ENCODE measurements at places on chromosomes 1 and 21.

GRCh38 chr1:7785108-7785507, 1.0 kb downstream of the PER3 start:
- no peak for DNase-seq

- DNase-seq, result no peak
Observed at GRCh38 chr1:113784104-113784779, 25.0 kb upstream of the PHTF1 start.

DNA sequence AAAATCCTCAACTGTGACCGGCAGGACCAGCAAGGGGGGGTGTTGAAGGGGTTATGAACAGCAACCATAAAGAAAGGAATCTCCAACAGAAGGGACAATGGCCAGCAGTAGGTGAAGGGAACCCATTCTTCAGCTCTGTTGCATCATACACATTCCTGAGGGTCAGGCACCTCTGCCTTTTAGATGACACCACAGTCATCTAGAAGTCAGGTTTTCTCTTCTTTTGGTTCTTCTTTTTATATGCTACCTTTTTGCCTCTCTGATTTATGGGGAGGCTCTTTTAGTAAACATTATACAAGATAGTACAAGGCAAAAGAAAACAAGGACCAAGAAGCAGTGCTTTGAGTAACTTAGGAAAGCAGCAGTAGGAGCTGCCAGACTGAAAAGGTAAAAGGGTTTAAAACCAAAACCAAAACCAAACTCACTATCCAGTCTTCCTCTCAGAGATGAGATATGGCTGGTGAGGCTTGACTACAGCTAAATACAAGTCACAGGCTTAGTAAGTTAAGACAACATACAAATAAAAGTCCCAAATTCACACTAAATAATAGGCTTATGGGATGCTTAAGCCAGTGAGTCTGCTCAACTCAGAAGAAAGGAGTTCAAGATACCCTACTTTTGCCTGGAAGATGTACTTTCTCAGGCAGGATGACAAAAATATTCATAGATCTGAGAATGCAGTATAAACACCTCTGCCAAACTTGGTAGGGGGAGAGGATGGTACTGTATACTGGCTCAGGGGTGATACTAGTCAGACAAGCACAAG, 4.1 kb downstream of the TEX38 start:
- DNase-seq, result no peak

GRCh38 chr21:44762221-44763049, 39.2 kb downstream of the UBE2G2 start:
- DNase-seq, result no peak

DNA sequence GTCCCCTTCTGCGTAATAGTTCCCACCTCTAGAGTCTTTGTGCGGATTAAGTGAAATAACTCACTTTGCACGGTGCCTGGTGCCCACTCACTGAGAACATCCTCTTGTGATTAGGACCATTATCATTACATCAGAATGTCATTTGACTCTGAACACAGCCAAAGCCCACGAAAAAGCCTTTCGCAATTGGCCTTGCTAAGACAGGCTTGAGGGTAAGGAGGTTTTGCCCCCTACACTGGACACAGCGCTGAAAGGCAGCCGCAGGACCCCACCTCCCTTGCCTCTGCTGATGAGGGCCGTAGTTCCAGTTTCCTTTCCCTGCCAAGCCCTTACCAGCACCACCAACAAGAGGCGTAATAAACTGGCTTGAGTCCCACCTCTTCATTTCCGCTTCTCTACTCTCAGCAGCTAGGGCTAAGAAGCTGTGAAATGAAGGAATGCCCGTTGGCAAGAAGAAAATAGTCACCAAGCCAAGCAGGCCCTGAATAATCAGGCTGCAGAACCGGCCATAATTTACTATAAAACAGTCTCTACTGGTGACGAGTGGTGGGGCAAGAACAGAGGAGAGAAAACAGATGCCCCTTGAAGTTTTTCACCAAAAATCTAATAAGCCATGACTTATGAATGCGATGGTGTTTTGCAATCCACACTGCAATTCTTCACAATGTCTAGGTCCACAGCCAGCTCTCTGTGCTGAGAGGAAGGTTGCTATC, 53.1 kb downstream of the SH3GLB1 start:
- peak; percentile 50 for DNase-seq

DNA sequence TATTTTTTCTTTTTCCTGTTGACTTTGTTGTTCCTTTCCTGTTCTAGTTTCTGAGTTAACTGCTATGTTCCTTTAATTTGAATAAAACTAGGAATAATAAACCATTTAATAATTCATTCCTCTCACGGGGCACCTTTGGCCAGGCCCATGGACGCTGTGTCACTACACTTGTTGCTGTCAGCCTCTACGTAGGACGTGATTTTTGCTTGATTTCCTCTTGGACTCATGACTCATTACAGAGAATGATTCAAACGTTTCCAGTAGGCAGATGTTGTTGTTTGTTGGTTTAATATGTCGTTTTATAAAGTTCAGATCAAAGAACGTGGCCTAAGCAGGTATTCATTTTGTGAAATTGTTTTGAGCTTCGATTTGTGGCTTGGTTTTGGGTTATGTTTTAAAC, 9.1 kb upstream of the SLC19A1 start:
- peak; percentile 52 for DNase-seq

DNA sequence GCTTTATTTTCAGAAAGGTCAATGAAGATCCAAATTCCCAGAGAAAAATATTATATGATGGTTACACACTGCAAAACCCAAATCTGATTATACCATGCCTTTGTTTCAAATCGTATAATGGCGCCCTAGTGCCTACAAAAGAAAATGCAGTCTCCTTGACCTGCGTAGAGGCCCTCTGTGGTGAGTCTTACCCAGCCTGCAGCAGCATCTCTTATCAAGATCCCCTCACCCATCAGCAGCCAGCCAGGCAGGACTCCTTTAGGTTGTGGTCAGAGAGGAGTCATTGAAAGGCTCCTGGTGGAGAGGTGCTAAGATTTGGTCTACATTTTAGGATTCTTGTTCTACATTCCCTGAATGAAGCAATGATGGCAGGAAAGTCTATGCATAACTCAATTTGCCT, 23.7 kb upstream of the DAB1 start:
- DNase-seq, result no peak

DNA sequence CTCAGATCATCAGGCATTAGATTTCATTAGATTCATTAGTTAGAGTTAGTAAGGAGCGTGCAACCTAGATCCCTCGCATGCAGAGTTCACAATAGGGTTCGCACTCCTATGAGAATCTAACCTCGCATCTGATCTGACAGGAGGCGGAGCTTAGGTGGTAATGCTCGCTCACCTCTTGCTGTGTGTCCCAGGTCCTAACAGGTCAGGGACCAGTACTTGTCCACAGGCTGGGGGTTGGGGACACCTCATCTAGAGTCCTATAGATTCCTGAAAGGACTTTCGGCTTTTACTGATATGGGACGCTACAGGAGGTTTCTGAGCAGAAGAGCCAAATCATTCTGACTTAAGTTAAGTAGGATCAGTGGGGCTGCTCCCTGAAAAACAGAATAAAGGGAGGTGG, 91.4 kb downstream of the AKT3 start:
- DNase-seq, result no peak

GRCh38 chr1:179921472-179921871, 33.1 kb upstream of the CEP350 start:
- DNase-seq, result no peak

DNA sequence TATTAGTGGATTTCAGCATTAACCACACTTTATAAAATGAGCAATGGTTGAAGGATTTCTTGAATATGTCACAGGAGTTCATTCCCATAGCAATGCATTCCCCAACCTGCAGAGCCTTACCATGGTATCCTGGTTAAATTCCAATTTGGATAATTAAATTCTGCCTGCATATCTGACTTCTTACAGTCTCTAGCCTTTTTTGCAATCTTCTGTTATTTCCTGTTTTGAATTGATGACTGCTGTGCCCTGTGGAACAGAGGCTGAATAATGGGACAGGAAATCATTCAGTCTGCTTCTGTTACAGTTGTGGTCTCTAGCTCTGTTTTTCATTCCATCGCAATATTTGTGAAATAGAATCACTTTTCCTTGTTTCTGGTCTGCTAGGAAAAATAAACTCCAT, 1823.9 kb downstream of the PLA2G4A start:
- DNase-seq, result peak; percentile 11

- no peak for DNase-seq
Observed at GRCh38 chr1:25037174-25038074, 107.3 kb upstream of the RUNX3 start.

DNA sequence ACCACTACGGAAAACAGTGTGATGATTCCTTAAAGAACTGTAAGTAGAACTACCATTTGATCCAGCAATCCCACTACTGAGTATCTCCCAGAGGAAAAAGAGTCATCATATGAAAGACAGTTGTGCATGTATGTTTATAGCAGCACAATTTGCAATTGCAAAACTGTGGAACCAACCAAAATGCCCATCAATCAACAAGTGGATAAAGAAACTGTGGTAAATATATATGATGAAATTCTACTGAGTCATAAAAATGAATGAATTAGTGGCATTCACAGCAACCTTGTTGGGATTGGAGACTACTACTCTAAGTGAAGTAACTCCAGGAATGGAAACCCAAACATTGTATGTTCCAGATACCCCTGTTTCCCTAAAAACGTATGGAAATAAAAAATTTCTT, 337.0 kb upstream of the PTBP2 start:
- DNase-seq, result no peak

DNA sequence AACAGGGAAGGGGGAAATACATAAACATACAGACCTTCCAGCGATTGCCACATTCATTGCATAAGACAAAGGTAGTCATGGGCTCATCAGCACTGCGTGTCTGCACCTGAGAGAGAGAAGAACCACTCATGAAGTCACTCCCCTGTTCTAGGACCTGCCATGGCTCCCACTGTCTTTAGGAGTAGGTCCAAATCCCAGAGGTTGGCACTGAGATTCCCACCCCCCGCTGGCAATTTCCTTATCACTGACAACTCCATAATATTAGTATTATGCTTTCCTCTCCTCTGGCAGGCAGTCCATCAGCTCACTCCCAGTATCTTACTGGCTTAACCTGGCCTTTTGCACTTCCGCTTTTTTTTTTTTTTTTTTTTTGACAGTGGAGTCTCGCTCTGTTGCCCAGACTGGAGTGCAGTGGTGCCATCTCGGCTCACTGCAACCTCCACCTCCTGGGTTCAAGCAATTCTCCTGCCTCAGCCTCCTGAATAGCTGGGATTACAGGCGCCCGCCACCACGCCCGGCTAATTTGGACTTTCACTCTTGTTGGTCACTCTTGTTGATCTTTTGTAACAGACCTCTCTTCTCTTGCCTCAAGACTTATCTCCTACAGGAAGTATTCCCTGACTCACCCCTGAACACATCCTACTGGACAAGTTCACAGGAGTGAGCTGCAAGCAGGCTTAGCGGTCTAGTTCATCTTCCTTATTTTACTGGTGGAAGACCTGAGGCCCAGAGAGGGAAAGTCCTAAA, 14.8 kb upstream of the ZNF436 start:
- DNase-seq, result no peak

DNA sequence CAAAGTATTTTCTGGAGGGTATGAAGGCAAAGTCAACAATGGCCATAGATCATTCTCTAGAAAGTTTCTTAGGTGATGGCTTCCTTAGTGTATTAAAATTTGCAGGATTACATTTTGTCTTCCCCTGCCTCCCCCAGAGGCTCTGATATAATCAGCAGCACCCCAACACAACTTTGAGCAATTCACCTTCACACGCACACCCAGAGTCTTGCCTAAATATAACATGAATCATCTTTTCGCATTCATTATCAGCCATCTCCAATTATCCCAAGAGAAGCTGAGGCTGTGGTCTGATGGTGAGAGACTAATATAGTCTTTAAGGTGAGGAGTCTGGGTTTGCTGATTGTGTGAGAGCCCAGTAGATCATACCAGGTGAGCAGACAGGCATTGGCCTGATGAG, 343.0 kb downstream of the RRAGC start:
- DNase-seq, result no peak

- no peak for DNase-seq
Observed at GRCh38 chr1:230490436-230490835, 64.3 kb upstream of the PGBD5 start.

- no peak for DNase-seq
Observed at GRCh38 chr21:41593760-41594138, 85.8 kb upstream of the TMPRSS2 start.

DNA sequence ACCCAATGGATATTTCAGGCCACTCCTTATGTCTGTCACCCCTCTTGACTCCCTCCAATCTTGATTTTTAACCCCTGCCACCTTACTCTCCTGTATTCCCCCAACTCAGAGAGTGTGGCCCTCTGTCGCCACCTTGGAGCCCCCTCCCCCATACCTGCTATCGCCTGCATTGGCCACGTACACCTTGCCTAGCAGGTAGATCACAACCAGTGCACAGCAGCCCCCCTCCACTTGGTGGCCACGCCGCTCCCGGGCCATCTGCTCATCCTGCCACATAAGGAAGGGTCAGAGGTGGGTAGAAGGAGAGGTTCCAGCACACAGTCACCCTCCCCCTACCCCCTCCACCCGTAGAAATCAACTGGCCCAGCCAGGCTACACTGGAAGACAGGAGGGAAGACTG, 2.9 kb downstream of the PPM1J start:
- no peak for DNase-seq

DNA sequence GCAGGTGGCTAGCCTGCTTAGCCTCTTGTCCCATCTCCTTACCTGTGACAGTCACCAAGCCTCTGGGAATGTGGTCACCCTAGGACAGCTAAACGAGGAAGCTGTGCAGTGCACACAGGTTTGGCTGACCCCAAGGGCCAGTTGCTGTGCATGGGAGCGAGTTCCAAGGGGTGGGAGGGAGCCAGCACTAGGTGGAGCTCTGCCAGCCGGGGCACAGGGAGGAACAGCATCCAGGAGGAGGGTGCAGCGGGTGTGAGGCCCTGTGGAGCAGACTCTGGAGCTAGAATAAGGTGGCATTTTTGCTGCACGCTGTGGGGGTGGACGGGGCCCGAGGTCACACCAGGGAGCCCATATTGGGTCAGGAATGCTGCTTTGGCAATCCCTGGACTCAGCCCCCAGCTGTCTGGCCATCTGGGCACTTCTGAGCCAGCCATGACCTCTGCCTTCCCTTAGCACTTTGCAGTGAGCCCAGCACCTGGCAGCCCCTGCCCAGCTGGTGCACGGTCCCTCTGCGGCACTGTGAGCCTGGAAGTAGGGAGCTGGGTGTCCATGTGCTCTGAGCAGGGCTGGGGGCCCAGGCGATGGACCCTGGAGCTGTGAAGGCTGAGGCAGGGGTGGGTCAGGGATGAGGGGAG, 8.7 kb downstream of the PDXK start:
- no peak for DNase-seq

GRCh38 chr1:25780318-25781129, 19.5 kb upstream of the SELENON start:
- no peak for DNase-seq

DNA sequence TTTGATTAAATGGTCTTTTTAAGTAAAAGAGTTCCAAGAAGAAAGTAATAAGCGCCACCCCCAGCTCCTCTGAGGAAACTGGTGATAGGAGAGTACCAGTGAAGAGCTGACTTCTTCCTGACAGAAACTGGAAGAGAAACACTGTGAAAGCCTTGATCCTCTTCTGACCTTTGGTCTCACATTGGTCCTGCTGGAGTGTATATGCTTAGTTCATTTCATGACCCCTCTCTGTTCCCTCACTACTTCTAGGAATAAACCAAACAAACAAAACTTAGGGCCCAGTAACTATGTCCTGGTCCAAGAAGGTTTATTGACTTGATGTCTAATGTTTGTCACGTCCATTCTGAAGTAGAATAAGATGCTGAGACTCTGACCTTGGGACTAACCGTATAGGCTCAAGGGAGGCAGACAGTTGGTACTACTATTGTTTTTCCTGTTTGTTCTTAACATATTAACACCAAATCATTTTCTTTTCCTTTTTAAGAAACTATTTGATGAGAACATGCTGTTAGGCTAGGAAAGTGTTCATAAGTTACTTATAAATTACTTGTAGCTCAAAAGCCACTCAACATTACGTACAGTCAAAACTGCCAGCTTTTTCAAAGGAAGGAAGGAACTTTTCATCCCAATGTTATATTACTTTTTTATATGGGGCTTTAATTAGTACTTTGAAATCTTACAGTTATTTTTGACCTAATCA, 57.9 kb downstream of the MIER1 start:
- DNase-seq, result no peak
